Smooth muscle cell of bladder (primary cell): ENCODE measurements at places on chromosomes 7 and 10. TPM values are rescaled to one million over a fixed set of nuclear protein-coding genes. Genes with fewer than 3 reads are reported as not detected.

ORC5 gene
- total RNA-seq, result 14.2 and 16.5 TPM in 2 replicates

HOXA5 gene
- 1.4 and 1.6 TPM in 2 replicates for total RNA-seq

IKZF1 gene
- not detected in 2 replicates for total RNA-seq

LEP gene
- total RNA-seq, result 0.09 TPM in 1 of 2 replicates, not detected in the other

CALHM1 gene
- not detected in 2 replicates for total RNA-seq

ADRA2A gene
- under 0.01 and 0.18 TPM in 2 replicates for total RNA-seq

CYP2C19 gene
- total RNA-seq, result not detected in 2 replicates

IL15RA gene
- total RNA-seq, result 4.4 and 12.2 TPM in 2 replicates

OPTN gene
- total RNA-seq, result 95.1 and 116 TPM in 2 replicates

EBLN1 gene
- not detected in 2 replicates for total RNA-seq

PSTK gene
- total RNA-seq, result 4.3 and 4.7 TPM in 2 replicates
